Cortex of kidney (tissue), 1 donor: ENCODE measurements at places on chromosomes 12 and 14.

DNA sequence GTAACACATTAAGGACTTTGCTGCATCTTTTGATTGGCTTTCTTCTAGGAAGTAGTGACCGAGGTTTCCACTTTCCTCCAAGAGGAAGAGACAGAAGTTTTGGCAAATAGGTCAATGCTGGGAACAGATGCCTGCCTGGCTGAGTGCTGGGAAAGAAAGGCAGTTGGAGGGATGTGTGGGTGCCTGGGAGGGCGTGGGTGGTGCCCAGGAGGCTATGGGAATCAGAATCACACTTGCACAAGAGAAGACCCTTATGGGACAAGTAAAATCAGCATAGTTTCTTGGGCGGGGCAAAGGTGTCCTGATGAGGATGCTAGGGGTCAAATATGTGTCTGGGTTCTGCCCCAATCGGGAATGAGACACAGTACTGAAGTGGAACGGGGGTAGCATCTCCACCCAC is 906 bp upstream of the ACADS start:
- DNase-seq = no peak

DNA sequence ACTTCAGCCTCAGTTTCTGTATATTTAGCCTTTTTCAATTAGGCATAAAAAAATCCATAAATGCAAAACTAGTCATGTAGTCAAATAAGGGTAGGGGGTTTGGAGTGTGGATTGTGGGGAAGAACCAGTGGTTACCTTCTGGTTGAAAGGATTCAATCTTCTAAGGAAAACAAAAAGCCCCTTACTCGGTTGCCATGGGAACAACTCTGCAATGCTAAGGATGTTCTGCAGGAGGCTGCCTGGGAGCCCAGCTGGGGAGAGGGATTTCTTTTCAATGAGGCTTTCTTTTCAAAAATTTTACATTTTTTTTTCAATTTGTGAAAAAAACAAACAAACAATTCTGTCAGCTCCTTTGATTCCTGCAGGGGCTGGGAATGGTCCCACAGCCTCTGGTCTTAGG is 67.2 kb downstream of the SLC8A3 start:
- no peak for DNase-seq

GRCh38 chr14:43479596-43480195 is 1027.4 kb downstream of the FSCB start:
- no peak for DNase-seq

DNA sequence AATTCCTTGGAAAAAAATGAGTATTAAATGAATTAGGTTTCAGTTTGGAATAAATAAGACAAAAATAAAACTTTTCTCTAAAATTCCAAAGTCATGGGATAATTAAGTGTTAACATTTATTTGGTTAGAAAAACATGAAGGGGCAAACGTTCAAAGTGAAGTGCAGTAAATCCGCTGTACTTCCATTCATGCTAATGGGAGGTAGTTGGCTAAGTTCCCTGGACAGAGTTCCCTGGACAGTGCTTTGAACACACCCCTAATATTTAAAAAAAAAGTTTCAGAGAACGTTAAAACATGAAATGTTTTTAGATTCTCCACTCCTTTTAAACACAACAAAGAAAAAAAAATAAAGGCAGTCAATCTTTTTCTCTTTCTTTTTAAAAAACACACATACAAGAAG is 16.3 kb downstream of the ALX1 start:
- DNase-seq = no peak

DNA sequence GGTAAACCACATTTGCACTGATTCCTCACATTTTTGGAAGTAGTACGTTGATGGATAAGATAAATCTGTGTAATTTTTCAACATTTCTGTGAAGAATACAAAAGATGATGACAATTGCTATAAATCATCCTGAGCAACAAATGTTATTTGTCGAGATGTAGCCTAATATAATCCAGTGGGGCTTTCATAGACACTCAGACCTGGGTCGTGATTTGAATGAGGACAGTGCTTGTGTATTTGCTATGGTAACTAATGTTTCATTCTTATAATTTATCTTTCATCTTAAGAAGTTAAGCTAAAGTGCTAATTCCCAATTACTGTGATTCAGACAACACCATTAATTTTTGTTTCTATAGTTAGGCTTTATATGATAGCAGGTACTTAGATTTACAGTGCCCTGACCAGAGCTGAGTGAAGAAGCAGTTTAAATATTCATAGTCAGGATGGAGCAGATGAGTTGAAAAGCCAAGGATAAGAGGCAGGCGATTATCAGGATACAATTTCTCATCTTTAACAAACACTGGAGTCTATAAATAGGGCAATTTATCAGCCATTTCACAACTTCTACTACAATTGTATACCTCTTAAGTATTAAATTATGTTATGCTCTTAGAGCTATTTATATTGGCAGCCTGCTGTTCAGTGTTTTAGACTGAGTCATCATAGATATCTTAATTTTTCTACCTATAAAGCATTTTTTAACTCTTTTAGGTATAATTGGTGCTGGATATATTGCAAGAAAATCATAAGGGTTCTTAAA is 359.9 kb downstream of the TRHDE start:
- no peak for DNase-seq

GRCh38 chr12:104049278-104049902 is 597 bp downstream of the GLT8D2 start:
- no peak for DNase-seq

GRCh38 chr14:37791384-37792036 is 196.1 kb downstream of the TTC6 start:
- no peak for DNase-seq

DNA sequence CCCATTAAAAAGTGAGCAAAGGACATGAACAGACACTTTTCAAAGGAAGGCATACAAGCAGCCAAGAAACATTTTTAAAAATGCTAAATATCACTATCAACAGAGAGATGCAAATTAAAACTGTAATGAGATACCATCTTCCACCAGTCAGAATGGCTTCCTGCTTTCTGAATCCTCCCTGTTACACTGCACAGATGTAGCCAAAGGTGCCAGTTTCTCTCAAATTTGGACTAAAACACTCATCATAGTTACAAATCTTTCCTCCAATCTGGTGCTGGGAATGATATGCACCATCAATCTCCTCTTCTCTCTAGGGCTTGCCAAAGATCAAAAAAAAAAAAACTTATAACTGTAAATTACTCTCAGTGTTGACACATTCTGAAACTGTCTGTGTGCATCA is 311.8 kb upstream of the CLEC14A start:
- DNase-seq = no peak

- no peak for DNase-seq
These were observed 40.8 kb downstream of the TGFB3 start for GRCh38 chr14:75941030-75941429.

DNA sequence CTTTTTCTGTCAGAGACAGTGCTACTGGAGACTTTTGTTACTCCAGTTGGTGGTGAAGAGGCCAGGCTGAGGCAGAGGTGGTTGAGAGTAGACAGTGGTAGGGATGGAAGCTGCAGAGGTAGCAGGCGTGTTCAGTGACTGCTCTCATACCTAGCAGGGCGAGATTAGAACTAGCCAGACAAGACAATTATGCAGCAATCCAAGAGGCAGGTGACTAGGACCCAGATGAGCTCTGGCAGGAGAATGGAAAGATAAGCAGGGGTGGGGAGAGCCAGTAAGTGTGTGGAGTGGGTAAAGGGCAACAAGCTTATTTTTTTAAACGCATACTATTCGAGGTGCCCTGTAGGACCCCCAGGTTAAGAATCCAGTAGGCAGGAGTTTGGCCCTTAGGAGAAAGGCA is 4.8 kb downstream of the PPP1R36 start:
- no peak for DNase-seq

DNA sequence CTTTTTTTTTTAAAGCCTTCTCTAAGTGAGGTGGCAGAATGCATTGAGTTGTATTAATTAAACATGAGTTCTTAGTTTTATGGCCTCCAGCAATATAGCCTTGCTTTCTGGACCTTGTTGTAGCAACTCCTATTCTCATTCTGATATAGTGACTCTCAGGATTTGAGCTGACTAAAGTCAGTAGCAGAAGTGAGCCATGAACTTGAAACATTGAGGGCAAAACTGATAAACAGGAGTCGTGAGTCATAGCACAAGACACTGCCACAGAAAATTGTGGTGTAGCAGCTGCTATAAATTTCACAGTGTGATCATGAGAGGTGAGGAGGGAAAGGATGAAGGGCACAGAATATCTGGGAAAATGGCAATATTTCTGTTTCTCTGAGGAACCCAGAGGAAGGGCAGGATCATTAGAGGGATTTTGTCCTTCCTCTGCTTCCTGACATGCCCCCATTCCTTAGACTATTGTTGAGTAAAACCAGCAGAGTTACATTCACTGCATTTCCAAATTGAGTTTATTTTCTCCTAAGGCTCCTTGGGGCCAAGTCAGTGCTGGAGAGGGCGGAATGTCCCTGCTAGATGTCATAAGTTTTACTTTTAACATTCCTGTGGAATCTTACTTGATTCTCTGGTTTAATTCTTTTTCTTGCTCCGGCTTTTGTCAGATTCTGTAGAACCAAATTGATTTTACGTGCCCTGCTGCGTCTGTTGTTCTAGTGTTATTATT is 7.5 kb downstream of the KLRG1 start:
- no peak for DNase-seq

GRCh38 chr12:109951136-109951535 is 45.0 kb downstream of the GIT2 start:
- DNase-seq = no peak

DNA sequence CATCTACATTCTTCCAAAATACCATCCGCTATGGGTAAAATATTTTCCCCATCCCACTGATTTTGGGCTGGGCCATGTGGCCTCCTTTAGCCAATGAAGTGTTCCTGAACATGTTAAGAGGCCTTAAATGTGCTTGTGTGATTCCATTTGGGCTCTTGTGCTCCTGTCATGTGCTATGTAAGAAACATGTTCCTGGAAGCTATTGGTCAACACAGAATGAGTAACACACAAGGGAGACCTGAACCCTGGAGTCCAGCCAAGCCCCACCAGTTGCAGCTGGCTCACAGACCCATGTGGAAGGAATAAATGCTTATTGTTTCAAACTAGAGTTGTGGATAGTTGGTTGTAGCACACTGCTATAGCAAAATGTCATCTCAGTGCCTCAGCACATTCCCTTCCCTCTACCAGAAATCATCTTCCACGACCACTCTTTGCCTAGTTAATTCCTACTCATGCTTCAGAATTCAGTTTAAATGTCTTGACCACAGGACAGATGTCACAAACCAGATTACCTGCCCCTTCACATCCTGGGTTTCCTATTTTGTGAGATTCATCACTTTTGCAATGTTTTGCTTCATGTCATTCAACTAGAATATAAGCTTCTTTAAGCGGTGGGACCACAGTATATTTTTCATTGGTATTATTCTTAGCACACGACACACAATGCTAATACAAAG is 217.3 kb upstream of the EEA1 start:
- DNase-seq = no peak

DNA sequence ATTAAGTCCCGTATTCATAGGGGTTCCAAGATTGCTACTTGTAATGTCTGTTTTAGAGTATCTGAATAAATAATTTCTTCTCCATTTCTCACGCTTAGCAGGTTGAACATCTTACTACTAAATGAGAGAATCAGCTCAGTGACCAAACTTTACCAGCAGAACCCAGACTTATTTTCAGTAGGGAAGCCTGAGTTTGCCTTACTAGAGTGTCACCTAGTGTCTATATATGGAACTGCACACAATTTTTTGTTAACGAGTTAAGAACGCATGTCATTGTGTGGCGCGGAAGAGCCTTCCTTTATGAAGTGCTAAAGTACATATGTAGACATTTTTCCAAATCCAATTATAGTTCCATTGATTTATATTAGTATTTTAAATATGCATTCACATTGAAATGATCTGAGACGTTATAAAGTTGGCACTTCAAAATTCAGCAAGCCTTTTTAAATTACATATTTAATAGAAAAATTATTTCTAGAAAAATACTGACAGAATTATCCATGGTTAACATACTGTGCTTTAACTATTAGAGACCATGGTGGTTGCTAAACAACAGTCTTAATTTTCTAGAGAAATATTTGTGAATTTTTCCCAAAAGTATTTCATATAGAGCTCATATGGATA is 88.3 kb downstream of the RPS29 start:
- no peak for DNase-seq

DNA sequence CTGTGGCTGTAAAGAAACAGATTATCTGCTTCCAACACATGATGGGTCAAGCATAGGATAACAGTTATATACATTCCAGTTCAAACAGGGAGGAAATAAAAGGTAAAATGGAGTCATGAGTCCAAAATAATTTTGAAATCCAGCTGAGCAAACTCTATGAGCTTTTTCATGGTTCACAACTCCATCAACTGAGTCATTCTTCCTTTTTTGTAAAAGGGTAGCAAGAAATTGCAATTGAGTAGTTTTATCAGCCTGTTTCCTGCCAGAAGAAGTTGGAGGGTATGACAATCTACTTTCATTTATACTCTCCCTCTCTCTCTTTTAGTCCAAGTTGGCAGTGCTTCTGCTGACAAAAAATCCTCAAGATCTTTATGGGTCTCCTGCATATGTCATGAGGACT is 95.6 kb downstream of the CPNE8 start:
- no peak for DNase-seq

DNA sequence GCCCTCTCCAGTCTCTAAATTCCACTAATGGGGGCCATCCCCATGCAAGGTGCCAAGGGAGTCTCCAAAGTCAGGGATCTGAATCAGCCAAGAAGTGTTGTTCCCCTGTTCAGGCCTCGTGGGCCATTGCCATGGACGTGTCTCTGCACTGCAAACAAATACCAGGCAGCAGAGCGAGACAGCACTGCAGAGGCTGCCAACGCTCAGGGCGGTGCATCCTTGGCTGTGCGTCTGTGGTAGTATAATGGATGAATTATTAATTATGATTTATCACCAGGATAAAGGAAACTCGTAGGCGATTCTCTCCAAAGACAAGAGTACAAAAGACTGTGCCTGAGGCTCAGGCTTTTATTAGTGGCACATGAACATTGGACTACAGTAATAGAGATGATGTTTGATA is 122.3 kb upstream of the NTF3 start:
- DNase-seq = no peak

- no peak for DNase-seq
These were observed 17.2 kb upstream of the LRRK2 start for GRCh38 chr12:40207551-40207950.

DNA sequence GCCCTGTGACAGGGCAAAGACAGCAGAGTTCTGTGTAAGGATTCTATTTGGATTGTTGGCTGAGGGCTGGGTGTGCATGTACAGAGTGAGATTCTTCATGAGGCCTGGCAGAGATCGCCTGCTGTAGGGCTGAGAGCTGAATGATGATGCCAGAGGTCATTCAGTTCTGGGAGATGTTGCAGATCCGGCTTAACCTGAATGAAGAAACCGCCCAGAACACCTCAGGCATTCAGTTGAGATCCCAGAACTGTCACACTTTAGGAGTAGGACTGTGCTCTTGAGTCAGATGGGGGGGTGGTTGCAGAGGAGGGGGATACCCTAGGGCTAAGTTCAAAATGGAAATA is 5.8 kb upstream of the EVL start:
- no peak for DNase-seq

DNA sequence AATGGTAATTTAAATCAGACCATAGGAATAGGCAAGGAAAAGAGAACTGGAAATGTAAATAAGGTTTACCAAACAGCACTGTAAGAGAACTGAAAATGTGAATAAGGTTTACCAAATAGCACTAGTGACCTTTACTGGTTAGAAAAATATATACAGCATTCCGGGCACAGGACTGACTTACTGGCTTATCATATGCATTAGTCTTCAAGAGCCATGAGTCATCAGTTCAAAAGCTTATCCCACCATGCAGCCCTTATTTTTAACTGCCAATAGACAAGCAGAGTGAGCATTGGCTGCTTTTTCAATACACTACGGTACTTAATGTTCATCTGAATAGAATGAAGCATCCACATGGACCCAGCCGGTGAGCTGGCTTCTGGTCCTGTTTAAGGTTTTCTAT is 13.0 kb upstream of the NELL2 start:
- no peak for DNase-seq

GRCh38 chr12:70948236-70948975 is 27.9 kb upstream of the PTPRR start:
- DNase-seq = no peak
